ENCODE measurements at places on chromosomes 7 and 10.
A peak's percentile ranks its signal among the peaks of the same experiment; 100 is the strongest.

DNA sequence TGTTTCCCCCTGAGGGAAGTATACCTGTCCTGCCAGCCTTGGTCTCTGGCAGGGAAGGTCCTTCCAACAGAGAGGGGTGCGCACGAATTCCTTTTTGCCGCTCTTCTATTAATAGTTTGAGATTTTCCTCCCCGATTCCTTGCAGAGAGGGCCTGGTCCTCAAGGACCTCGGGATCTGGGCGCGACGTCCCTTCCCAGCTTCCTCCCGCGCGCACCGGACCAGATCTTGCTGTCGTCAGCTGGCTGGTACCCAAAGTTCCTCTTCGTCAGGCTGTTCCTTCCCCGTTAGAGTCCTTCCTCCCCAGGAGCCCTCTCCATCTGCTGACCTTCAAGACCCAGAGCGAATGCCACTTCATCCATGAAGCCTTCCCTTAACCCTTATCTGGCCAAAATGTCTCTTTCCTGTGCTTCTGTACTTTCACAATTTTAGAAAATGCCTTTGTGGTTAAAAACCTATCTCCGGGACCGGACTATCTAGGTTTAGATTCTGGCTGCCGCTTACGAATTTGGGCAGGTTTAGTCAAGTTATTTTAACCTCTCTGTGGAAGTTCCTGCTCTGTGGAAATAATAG lies 851 bp upstream of the GOT1 start:
- peak; percentile 32 for DNase-seq

DNA sequence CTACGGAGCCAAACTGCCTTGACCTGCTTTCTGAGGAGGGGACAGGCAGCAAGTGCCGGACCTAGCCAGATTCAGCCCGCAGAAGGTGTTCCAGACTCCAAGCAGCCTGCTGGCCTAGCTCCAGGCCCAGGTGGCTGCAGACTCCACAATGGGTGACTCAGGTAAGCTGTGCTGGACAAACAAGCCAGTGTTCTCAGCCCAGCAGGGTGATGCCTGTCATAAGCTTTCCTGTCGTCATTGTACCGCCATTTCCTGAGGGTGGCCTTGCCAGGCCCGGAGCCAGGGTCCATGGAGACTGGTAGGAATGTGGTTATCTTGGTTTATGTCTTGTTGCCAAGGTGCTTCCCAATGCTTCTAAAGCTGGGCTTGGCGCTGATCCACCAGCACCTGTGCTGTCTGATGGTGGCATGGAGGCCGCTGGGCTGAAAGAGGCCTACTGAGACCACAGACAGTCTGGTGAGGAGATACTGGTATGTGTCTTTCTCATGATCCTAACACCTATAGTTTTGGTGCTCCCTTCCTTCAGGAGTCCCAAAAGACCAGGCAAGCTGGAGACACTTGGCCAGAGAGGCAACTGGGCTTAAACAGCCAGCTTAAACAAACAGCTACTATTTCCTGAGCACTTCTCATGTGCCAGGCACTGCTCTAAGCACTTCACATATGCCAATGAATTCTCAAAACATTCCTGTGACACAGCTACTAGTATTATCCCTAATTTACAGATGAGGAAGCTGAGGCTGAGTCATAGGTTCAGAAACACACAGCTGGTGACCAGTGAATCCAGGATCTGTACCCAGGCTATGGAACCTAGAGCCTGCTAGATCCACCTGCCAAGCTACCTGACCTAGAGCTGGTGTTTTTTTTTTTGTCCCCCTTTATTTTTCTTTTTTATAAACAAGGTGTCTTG lies 42.0 kb downstream of the ZC3HC1 start:
- DNase-seq = peak; percentile 40

GRCh38 chr7:44776211-44776610 lies 20.3 kb upstream of the PPIA start:
- no peak for DNase-seq

- DNase-seq = peak; percentile 77
Measured at GRCh38 chr7:102044984-102045673, 227.7 kb downstream of the CUX1 start.

DNA sequence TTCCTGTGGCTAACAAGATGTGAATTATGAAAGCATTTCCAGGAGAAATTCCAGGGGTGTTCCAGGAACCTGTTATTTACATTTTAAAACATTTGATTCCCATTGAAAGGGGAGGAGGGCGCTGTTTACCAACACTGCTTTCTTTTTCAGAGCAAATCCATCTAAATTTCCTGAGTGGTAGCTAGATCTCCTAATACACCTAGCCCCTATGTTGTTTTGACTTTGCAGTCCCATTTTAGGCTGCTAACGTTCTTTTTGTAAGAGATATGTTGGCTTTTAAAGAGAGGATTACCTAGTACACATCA lies 130.8 kb downstream of the TCF7L2 start:
- DNase-seq = no peak

- no peak for DNase-seq
Measured at GRCh38 chr10:119272736-119273135, 65.4 kb downstream of the GRK5 start.

GRCh38 chr10:124949543-124949942 lies 7.6 kb downstream of the ZRANB1 start:
- peak; percentile 78 for DNase-seq

GRCh38 chr10:43284341-43284910 lies 17.6 kb upstream of the RASGEF1A start:
- DNase-seq = peak; percentile 30

GRCh38 chr7:1889556-1890181 lies 219.6 kb downstream of the ELFN1 start:
- DNase-seq = peak; percentile 72

- DNase-seq = no peak
Measured at GRCh38 chr7:158252081-158252836, 335.4 kb downstream of the PTPRN2 start.

- DNase-seq = peak; percentile 51
Measured at GRCh38 chr7:149005427-149006344, 22.6 kb downstream of the PDIA4 start.

- DNase-seq = no peak
Measured at GRCh38 chr7:41911792-41912191, 208.9 kb upstream of the INHBA start.

- DNase-seq = peak; percentile 98
Measured at GRCh38 chr10:88926566-88927415, 25.8 kb downstream of the ACTA2 start.

DNA sequence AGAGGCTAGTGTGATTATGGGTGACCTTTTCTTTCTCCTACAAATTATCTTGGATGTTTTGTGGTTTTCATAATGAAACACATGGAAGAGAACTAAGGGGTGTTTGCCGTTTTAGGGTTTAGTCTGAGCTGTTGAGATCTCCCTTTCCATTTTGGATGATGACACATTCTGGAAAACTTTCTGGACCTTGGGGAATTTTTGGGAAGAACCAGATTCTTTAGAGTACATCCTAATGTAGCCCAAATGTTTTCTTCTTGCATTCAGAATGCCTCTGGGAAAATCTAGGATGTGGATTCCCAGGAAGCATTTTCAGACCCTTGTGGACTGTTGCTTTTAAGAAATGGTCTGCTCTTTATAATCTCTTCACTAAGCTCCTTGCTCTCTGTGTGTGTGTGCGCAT lies 165.7 kb downstream of the SORCS3 start:
- DNase-seq = no peak

DNA sequence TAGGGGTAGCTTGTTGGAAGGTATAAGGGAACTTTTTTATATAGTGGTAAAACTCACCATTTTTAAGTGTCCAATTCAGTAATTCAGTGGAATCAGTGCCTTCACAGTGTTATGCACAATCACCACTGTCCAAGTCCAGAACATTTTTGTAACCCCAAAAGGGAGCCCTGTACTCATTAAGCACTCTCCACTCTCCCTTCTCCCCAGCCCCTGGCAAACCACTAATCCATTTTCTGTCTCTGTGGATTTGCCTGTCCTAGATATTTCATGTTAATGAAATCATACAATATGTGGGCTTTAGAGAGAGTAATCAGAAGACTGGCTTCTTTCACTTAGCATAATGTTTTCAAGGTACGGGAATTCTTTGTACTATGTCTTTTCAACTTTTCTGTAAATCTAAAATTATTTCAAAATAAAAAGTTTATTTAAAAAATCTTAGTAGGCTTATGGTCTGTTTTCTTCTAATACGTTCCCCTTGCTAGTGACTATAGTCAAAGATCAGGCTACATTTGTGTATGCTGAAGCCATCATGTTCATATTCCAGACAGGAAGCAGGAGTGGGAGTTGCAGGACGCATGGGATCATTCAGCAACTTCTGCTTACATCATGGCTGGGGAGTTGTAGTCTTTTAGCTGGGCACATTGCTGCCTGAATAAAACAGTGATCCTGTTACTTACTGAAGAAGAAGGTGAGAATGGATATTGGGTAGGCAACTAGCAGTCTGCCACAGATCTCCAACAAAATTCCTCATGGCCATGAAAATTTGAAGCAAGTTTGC lies 35.4 kb upstream of the TAX1BP1 start:
- DNase-seq = no peak

- peak; percentile 85 for DNase-seq
Measured at GRCh38 chr7:43639858-43640491, 57.1 kb downstream of the STK17A start.

- DNase-seq = no peak
Measured at GRCh38 chr10:100749309-100750217, 4.2 kb downstream of the PAX2 start.

DNA sequence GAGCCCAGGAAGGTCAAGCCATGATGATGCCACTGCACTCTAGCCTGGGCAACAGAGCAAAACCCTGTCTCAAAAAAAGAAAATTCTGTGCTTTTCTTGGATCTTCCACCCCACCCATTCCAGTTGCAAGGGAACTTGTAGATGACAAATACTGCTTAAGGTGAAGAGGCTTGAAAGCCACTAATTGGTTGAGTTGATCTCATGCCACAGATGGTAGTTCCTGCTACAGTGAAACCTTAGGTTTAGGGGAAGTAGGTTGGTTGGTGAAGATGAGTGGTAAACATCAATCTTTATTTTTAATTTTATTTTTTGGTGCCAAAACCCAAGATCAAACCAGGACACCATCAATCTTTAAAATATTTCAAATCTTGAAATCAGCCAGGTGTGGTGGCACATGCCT lies 2.9 kb upstream of the GDI2 start:
- DNase-seq = no peak

DNA sequence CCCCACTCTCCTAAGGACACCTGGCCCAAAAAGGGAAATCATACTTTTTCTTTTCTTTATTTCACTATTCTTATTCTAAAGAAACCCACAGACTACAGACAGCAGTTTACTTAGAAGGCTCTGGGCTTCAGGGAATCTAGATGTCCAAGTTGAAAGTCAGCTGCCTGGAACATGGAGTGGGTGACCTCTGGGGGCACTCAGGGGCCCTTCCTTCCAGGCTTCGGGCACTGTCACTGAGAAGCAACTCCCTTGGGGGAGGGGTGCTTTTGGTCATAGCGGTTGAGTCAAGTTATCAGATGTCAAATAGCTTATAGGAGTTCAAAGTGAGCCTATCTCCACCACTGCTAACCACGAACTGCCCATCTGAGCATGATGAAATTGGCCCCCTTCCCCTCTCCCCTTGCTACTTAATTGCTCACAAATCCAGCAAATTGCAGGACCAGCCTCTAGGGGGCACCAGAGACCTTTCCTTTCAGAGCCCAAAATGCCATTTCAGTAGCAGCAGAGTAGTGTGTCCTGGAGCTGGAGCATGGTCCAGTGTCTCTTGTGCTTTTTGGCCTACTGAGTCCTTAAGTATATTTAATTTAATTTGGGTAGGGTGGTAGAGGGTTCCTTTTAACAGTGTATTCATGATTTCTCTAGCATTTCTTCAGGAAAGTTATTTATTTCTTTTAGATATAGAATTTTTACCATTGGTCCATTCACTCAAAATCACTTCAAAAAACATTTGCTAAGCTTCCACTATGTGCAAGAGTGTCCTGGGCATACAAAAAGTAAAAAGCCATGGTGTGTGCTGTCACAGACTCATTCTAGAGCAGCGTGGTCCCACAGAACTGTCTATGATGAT lies 463.8 kb downstream of the KCNMA1 start:
- peak; percentile 69 for DNase-seq
